ENCODE measurements at places on chromosomes 16 and 17.

- DNase-seq: no peak
These were observed 782.7 kb downstream of the CDH11 start for GRCh38 chr16:64339052-64339770.

DNA sequence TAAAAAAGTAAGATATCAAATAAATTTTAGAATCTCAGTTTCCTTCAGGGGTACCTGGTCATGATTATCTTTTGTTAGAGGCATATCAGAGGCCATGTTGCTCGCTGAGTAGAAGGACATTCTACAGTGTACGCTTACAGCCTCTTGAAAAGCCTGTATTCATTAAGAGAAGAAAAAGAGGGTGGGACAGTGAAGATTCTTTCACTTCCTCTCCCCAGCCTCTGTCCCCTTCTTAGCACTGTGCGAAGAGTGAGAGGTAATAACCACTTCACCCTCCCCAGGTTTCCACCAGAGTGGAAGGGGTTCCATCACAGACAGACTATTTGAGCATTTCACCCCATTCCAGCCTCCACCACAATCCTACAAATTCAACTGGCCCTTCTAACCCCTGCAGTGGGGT, 4.8 kb upstream of the LPO start:
- no peak for DNase-seq

- DNase-seq: no peak
These were observed 34.3 kb downstream of the STAT5B start for GRCh38 chr17:42241871-42242270.

DNA sequence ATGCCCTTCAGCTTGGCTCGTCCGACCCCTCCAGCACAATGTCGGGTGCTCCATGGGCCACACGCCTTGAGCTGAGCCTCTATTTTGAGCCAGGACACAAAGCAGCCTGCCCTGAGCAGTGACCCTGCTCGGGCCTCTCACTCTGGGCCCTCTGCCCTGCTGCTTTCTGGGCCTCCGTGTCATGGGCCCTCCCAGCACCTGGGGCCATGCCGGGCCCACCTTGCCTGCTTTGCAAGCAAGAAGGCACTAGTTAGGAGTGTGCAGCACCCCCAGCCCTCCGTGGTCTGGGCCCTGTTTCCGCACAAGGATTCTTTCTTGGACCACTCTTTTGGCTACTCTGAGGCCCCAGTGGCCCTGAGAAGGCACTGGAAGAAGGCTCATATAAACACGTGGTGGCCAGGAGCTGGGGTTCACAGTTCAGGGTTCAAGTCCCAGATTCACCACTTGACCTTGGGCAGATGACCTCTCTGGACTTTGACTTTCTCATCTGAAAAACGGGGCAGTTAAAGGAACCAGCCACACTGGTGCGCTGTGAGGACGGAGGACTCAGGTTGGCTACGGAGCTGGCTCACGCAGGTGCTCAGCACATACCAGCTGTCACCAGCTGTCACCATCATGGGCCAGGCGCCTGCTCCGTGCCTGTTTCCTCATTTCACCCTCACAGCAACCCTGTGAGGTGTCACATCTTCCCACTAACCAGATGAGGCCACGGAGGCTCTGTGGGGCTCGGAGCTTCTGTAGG, 166.0 kb upstream of the GSE1 start:
- DNase-seq: no peak

- no peak for DNase-seq
These were observed 104.1 kb downstream of the BMERB1 start for GRCh38 chr16:15538507-15538906.

GRCh38 chr17:29111816-29112499, 68.2 kb downstream of the MYO18A start:
- peak; percentile 63 for DNase-seq

DNA sequence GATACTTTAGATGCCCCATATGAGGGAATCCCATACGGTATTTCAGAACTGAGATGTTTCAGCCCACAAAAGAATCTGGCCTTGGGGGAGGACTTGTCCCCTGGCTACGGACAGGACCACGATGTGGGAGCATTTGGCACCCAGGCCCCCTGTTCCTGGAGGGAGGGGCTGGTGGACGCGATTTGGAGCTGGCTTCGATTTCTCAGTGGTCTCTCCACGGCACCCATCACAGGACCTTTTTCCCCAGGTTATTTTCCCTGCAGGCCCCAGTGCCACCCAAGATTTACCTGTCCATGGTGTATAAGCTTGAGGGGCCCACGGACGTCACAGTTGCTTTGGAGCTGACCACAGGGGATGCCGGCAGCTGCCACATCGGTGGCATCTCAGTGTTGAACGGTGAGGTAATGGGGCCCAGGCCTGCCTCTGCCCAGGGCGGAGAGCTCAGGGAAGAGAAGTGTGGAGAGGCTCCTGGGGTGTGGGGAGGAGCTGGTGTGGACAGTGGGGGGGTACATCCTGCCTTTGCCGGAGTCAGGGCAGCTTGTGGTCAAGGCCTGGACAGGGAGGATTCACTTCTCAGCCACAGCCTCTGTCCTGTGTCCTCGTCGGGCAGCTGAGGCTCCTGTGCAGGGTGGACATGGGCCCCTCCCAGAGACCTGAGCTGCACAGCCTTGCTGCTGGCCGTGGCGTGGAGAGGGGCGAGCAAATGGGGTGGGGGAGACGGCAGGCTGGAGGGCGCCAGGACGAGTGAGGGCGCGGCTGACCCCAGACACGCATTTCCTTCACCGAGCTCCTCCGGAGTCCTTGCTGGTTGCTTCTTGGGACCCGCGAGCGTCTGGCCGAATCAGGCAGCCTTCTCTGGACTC, 9.9 kb downstream of the ENGASE start:
- no peak for DNase-seq

GRCh38 chr16:57145046-57146021, 40.5 kb downstream of the PSME3IP1 start:
- DNase-seq: no peak

DNA sequence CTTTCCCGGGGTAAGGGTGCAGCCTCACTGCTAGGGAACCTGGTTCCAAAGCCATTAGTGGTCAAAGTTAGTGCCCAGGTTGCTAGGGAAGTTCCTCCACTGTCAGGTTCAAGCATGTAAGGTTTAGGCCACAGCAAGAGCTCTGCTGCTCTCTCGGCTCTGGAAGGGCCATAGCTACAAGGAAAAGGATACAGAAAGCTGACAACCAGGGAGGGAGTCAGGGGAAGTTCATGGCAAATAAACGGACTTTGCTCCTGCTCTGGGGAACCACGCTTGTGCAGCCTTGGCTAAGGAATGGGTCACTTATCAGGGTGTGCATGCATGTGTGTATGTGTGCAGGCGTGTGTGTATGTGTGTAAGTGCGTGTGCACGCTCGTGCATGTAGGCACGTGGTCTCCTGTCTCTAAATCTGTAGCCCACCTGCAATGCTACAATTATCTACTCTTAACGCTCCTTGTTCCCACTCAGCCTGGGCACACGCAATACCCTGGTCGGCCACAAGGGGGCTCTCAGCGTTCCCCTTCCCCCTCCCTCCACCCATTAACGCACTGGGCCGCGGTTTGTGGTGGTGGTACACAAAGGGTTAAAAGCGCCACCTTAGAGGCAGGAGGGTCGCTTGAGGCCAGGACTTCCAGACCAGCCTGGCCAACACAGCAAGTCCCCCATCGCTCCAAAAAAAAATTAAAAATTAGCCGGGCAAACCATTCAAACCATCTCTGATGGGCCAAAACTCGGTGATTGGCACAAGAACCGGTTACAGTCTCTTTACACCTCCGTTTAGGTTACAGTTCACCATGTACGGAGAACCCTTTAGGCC, 48.4 kb upstream of the KDM8 start:
- DNase-seq: peak; percentile 6

- DNase-seq: no peak
These were observed at the start of gene SLC4A1 for GRCh38 chr17:44267818-44268490. Gene SLC4A1, minus strand, starts transcription at chr17:44268135. Its CDS starts 5,269 bp downstream, at chr17:44262866.

DNA sequence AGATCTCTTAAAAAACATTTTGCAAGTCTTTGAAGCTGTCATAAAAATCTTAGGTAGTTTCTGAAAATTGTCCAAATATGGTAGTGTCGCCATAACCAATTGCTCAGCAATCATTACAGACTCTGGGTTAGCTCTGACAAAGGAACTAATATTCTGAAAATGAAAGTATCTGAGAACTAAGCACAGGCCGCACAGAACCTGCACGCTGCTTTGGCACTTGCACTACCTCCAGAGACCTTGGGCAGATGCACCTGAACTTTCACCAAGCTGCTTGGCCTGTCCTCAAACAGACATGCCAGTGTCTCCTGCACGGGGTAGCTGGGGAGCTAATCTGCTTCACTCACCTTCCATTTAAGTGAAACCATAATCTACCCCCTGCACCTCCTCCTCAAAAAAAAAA, 317.0 kb downstream of the MAF start:
- no peak for DNase-seq

- no peak for DNase-seq
These were observed 4.5 kb downstream of the PCGF2 start for GRCh38 chr17:38743556-38744171.

DNA sequence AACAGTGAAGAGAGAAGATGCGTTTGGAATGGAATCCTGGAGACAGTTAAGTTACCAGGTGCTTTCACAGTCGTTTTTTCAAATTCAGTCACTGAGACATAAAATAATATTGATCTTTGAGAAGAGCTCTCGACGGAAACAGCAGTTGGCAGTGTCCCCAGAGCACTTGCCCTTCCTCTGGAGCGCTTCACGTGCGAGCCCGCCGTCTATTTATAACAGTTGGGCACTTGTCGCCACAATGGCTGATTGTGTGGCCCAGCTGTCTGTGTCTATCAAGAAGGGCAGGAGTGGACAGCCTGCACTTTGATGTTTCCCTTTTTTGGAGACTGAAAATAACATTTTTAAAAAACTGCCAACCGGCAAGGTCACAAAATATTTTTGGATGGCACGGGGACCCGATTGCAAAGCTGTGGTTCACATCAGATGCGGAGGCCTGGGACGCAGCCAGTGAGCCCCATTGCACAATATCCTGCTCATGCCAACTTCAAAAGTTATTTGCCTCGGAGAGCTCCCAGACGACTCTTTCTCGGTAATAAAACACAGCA, 62.9 kb downstream of the ADCY9 start:
- DNase-seq: peak; percentile 72

- DNase-seq: no peak
These were observed 143.7 kb upstream of the CDH5 start for GRCh38 chr16:66222756-66223155.

GRCh38 chr17:2943981-2944380, 119.4 kb downstream of the OR1D5 start:
- DNase-seq: no peak

DNA sequence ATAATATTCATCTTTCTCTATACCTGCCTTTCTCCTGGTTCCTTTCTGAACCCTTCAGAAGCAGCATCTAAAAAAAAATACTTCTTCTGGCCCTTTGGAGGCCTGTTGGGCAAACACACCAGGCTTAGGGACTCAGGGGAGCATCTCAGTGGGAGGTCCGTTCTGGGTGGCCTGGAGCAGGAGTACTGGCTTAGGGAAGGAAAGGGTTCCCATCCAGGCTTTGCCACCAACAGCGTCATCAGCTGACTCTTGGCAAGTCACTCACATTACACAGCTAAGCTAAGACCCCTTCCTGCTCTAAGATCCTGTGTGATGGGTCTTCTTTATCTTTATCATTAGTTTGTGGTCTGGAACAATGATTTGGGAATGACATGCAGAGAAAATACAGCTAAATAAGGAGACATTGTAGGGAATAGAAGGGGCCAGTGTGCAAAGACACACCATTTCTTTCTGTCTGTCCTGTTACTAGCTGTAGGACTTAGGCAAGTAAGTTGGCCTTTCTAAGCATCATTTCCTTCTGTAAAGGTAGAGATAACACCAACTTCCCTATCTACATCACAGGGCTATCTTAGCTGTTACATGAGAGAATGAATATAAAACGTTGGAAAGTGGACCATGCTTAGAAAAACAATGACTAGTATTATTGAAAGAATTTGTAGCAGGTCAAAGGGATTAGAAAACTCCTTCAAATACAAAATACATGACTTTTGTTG, 9.9 kb downstream of the PCTP start:
- no peak for DNase-seq

DNA sequence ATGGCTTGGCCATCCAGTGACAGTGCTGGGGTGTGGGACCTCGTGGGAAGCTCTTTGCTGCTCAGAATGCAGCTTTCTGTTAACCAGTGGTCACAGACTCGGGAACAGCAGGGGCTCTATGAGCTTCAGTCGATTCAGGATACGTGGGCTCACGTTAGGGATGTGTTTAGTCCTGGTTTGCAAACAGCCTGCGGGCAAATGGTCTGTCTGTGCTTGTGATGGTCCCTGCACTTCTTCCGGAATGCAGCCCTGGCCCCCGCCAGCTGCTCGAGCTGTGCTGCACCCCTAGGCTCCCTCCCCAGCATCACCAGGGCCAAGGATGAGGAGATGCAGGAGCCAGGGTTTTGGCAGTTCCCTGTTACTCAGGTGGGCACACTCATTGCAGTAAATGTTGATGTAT, 172.8 kb upstream of the CHMP6 start:
- DNase-seq: no peak

GRCh38 chr16:85954927-85955519, 56.1 kb downstream of the IRF8 start:
- no peak for DNase-seq

DNA sequence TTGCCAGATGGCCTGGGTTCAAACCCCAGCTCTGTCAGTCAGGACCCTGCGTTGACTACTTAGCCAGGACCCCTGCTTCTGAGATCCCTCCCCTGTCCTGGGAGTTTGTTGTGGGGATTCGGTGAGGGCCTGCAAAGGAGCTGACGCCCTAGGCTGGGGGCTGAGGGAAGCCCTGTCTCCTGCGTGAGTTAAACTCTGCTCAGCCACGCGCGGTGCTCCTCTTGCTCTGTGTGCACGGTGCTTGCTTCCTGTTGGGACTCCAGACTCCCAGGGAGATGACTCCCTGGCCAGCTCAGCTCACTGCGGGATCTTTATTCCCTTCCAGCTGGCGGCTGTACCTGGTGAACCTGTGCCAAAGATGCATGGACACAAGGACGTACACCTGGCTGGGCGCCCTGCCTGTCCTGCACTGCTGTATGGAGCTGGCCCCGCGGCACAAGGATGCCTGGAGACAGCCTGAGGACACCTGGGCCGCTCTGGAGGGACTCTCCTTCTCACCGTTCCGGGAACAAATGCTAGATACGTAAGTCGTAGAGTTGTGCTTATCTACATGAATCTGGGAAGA, 37.4 kb downstream of the RNF213 start:
- no peak for DNase-seq

- no peak for DNase-seq
These were observed 39.7 kb upstream of the MEAK7 start for GRCh38 chr16:84544031-84544773.

- no peak for DNase-seq
These were observed 36.4 kb upstream of the APPBP2 start for GRCh38 chr17:60562421-60562820.

DNA sequence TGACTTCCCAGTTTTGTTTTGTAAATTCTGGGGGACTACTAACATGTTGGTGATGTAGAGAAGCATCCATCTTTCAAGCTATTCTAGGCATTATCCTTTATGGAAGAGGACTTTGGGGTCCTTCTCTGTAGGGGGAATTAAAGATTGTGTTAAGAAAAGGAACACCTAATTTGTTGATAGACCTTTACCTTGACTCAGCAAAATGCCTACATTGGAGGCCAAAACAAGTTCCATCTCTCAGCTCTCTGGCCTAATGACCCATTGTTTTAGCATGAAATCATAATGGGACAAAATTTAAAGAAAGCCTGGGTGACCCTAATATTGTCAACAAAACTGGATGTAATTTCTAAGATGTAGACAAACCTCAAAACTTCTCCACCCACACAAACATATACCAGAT, 465.3 kb upstream of the SOX9 start:
- DNase-seq: no peak

Measured in right lung (tissue), 10 donors.